Suprapubic skin (tissue), 4 donors: ENCODE measurements at places on chromosomes 12 and 14. TPM values are rescaled to one million over a fixed set of nuclear protein-coding genes. Genes with fewer than 3 reads are reported as not detected.

The SLCO1B1 gene
- not detected for total RNA-seq

The RPAP3 gene
- total RNA-seq: 14.1 TPM

The E2F7 gene
- total RNA-seq: 1.6 TPM

The CD27 gene
- not detected for total RNA-seq

The TSPAN11 gene
- 0.64 TPM for total RNA-seq

The MYO1H gene
- not detected for total RNA-seq

DNA sequence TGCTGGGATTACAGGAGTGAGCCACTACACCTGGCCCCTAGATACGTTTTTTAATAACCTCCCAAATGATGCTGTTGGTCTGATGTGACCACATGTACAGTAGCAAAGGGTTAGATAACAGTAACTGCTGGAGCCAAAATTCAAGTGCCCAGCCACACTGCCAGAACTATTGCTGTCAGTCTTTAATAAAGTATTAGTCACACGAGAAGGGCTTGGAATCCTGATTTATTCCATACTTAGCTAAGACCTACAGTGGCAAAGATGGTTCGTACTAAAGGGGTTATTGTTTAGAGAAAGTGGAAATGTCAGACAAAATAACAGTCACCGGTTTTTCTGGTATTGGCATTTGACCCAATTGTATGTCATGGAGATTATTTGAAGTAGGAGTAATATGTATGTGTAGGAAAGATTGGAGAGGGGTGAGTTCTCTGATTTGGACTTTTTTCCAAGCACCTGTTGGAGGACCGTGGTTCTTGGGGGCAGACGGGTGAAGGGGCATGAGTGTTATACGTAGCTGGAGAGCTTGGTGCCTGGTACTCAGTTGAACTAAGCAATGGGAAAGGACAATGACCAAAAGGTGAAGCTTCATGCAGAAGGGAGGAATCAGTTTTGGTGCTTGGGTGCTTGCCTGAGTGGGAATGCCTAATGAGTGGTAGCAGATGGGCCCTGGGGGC, 9.7 kb downstream of the TUBA1C start:
- no peaks in the 10 kb centered on the region for H3K27me3 ChIP-seq
- H3K36me3 ChIP-seq: peaks cover 42% of the 10 kb centered on the region
- no peak overlapping the region for H3K27ac ChIP-seq
- H3K4me3 ChIP-seq: no peak overlapping the region
- H3K4me1 ChIP-seq: peaks cover 15% of the 10 kb centered on the region
- no peak for DNase-seq

- H3K36me3 ChIP-seq: peaks cover 5% of the 10 kb centered on the region
- DNase-seq: no peak
- no peak overlapping the region for H3K4me3 ChIP-seq
- no peaks in the 10 kb centered on the region for H3K27me3 ChIP-seq
Observed at GRCh38 chr12:32568228-32568627, 110.9 kb upstream of the DNM1L start.

- H3K36me3 ChIP-seq: peaks cover 38% of the 10 kb centered on the region
- H3K27me3 ChIP-seq: no peaks in the 10 kb centered on the region
- H3K4me3 ChIP-seq: no peak overlapping the region
- H3K27ac ChIP-seq: no peak overlapping the region
Observed at GRCh38 chr14:91805659-91806058, 61.7 kb downstream of the TC2N start.

GRCh38 chr14:69943084-69943780, 64.0 kb downstream of the SMOC1 start:
- H3K4me3 ChIP-seq: no peak overlapping the region
- H3K27me3 ChIP-seq: peaks cover 4% of the 10 kb centered on the region
- no peaks in the 10 kb centered on the region for H3K4me1 ChIP-seq
- H3K36me3 ChIP-seq: no peaks in the 10 kb centered on the region

DNA sequence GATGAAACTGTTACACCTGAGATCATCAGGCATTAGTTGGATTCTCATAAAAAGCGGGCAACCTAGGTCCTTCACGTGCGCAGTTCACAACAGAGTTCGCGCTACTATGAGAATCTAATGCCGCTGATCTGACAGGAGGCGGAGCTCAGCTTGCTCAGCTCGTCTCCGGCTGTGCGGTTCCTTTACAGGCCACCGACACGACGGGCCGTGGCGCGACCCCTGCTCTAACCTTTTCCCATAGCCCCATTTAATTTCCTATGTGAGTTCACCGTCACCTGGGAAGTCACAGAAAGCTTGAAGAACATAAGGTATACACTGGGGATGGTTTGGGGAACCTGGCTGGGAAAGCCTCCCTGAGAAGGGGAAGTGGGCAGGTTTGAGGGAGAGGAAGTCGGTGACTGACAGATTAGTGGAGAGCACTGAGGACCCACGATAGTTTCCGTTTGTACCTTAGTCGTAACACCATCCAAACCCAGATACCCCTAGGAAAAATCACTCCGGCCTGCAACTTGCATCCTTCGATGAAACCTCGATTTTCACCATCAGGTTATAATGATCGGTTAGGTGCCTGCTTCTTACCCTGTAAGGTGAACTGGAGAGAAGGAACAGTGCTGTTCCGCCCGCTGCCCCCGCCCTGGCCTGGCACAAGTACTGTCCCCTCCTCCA, 2.8 kb upstream of the AAAS start:
- no peaks in the 10 kb centered on the region for H3K27me3 ChIP-seq
- no peak for DNase-seq
- H3K4me1 ChIP-seq: peaks cover 55% of the 10 kb centered on the region

DNA sequence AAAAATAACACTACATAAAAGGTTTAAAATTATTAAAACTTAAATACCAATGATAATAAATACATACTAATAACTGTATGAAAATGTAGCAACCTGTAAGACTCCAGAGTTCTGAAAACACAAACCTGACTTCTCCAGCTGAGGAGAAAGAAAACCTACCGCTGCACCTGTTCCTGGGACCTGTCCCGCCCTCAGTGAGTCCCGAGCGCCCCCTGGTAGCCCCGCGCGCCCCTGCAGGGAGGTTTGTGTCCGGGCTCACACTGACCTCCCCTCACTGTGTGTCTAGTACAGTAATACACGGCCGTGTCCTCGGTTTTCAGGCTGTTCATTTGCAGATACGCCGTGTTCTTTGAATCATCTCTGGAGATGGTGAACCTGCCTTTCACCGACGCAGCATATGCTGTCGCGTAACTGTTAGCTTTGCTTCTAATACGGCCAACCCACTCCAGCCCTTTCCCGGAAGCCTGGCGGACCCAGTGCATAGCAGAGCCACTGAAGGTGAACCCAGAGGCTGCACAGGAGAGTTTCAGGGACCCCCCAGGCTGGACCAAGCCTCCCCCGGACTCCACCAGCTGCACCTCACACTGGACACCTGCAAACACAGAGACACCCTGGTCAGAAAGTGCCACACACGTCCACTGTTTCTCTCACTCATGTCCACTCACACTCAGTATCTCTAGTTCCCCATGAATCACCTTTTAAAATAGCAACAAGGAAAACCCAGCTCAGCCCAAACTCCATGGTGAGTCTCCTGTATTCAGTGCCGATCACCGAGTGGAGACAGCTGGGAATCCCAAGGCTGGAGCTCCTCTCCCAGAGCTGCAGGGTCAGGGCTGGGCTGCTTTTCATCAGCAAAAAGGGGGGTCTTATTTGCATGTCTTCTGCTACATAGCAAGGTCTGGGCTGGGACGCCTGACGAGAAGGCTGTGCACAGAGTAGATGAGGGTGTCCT, 1276.3 kb downstream of the TMEM121 start:
- H3K4me3 ChIP-seq: no peak overlapping the region
- no peak overlapping the region for H3K27ac ChIP-seq
- no peaks in the 10 kb centered on the region for H3K36me3 ChIP-seq
- no peak for DNase-seq
- H3K27me3 ChIP-seq: peaks cover 14% of the 10 kb centered on the region
